KG1 (cell line): ENCODE measurements at places on chromosomes 3 and 15.

GRCh38 chr15:92074101-92074500 lies 220.6 kb downstream of the SLCO3A1 start:
- DNase-seq = no peak

GRCh38 chr3:190227064-190227463 lies 95.2 kb downstream of the CLDN1 start:
- no peak for DNase-seq

DNA sequence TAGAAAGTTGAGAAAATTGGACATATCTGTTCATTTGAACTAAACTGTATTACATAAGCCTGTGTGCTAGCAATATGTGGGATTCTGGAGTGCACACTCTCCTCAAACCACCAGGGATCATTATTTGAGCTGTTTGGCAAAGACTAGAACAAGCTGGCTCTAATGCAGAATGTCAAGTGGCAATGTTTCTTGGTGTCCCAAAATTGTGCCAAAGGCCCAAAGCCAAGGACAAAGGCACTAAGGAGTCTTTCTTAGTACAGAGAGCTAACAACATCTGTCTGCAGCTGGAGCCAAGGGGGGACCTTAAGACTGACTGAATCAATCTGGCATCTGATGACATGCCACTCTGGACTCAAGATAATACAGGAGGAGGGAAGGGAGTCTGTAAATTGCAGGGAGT lies 76.7 kb upstream of the STRIT1 start:
- DNase-seq = no peak

- DNase-seq = no peak
These were observed 38.2 kb downstream of the ABI3BP start for GRCh38 chr3:100954990-100955389.

GRCh38 chr3:164604687-164605086 lies 473.6 kb downstream of the SI start:
- DNase-seq = no peak

- no peak for DNase-seq
These were observed 1.5 kb upstream of the SPSB4 start for GRCh38 chr3:141049681-141050080.

DNA sequence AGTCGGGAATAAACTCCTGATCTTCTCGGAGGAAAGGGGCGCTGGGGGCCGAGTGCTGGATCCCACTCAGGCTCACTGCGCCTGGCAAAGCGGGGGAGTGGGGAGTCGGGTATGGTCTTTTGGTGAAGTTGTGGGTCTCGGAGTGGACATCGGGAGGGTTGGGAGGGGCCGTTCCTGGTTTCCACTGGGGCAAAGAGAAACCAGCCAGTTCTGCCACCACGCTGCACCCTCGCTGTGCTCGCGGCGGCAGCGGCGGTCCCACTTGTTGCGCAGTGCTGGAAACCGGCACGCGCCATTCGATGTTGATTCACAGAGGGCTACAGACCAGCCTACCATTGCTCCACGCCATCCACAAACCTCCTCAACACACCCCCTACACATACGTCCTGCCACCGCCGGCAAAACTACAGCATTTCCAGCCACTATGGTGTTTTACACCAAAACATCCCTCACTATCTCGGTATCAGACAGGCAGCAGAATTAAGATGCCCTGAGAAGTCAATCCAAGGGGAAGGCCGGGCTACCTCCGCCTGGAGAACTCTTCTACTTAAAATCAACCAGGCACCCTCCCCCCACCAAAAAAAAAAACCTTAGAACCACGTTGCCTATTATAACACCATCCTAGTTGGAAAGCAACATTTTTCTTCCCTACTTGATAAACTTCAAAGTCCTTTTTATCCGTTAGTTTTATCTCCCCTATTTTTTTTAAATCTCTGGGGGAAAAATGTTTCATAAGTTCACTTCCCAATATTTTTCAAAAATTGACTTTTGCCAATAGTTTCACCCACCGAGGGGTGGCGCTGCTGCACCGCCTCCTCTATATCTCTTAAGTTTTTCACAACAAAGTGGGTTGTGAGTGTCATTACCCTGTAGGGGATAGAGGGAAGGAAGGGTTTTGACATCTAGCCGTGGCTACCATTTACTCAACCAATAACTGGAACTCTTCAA lies 3.6 kb downstream of the BCL6 start:
- DNase-seq = peak; percentile 36

GRCh38 chr3:187169231-187169960 lies 27.9 kb upstream of the RTP1 start:
- no peak for DNase-seq

DNA sequence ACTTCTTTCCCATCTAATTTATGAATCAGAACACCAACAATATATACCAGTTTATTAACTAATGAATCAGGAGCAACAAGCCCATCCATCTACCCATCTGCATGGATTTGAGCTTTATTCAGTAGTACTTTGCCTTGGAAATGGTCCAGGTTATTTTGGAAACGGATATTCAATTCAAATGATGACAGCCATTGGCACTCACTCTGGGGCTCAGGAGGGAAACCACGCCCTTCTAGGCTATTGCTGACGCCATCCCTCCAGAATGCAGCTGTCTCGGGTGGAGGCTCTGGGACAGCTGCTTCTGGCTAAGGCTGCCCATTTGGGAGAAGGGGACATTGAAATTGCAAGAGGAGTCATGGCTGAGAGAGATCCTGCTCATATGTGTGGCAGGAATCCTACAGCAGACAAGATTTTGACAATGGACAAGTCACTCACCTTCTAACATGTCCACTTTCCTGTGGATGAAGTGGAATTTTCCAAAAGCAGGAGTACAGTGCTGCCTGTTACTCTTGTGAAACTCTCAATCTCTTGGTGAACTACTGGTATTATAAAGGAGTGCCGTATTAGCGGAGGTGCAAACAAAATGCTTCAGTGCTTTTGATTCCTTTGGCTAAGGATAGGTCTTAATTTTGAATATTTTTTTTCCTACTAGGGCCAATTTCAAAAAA lies 29.3 kb upstream of the TRAK1 start:
- DNase-seq = no peak

DNA sequence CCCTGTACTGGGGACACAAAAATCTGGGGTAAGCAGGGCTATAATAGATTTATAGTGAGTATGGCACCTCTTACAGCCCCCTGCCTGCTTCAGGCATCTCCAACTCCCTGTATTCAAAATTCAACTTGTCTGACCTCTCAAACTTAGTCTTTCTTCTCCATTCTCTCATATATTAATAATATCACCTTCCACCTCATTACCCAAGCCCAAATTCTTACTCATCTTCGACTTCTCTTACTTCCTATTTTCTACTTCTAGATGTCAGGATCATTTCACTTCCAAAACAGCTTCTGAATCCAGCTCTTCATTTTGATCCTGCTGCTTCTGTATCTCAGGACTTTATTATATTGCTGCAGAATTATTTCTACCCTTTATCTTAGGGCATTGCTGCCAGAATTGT lies 290.7 kb downstream of the CHST2 start:
- DNase-seq = no peak

DNA sequence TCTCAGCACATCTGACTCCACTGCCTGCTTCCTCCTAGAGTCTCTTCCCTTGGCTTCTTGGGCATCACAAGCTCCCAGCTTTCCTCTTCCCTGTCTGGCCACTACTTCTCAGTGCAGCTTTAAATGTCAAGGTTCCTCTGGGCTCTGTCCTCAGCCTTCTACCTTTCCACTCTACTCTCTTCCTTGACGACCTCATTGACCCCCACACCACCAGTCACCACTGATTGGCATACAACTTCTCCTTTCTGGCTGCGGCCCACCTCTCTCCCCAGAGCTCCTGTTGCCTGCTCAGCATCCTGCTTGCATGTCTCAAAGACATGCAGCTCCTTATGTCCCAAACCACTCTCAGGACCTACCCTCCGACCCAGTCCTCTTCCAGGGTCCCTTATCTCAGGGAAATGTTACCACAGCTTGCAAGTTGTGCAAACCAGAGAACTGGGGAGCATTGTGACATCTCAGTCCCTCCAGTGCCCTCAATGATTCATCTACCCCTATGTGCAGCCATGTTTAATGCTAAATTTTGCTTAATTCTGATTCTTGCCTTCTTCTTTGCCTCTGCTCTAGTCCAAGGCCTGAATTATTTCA lies 49.9 kb downstream of the TRPM1 start:
- DNase-seq = no peak

- DNase-seq = no peak
These were observed 42.2 kb upstream of the TOPBP1 start for GRCh38 chr3:133703915-133704314.

- no peak for DNase-seq
These were observed 575.5 kb upstream of the KCNMB2 start for GRCh38 chr3:177960722-177961121.

GRCh38 chr15:69119001-69119400 lies 41.4 kb upstream of the GLCE start:
- DNase-seq = no peak

DNA sequence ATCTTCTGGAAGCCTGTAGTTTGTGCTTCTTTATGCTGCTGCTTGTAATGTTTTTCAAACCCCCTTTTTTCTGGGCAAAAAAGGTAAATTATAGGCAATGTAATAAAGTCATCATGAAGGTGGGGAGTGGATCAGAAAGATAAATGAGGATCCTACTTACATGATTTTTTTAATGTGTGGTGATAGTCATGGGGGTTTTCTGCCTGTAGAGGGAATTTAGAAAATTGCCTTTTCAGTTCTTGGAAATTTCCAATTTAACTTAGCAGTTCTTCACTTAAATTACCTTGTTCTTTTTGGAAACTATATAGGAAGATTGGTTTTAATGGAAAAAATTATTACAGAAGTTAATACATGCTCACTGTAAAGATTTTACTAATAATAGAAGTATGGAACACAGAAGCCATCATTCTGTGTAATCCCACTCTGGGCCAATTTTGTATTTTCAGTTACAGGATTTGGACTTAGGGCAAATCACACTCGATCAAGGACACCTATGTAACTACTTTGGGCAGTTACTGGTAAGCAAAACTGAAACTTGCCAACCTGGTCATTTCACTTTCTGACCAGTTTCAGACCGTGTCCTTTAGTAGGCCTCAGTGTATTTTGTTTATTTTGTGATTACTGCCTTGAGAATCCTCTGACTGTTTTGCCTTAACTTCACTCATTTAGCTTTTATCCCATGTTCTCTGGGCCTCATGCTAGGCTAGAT lies 10.5 kb upstream of the SCAANT1 start:
- DNase-seq = no peak

DNA sequence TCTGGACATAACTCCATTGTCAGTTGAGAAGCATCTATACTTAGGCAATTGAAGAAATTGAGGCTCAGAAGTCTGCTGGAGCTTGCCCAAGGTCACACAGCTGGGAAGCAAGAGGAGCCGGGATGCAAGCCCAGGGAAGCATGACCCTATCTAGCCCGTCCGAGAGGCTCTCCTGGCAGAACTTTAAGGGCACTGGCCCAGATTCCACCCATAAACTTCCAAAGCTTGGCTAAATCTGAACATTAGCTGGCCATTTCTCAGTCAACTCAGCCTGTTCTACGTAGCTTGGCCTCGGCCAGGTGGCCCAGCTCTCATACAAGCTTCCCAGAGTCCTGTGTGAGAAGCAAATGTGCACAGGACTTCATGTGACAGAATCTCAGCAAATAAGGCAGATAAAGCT lies 75.8 kb downstream of the LRIG1 start:
- no peak for DNase-seq

DNA sequence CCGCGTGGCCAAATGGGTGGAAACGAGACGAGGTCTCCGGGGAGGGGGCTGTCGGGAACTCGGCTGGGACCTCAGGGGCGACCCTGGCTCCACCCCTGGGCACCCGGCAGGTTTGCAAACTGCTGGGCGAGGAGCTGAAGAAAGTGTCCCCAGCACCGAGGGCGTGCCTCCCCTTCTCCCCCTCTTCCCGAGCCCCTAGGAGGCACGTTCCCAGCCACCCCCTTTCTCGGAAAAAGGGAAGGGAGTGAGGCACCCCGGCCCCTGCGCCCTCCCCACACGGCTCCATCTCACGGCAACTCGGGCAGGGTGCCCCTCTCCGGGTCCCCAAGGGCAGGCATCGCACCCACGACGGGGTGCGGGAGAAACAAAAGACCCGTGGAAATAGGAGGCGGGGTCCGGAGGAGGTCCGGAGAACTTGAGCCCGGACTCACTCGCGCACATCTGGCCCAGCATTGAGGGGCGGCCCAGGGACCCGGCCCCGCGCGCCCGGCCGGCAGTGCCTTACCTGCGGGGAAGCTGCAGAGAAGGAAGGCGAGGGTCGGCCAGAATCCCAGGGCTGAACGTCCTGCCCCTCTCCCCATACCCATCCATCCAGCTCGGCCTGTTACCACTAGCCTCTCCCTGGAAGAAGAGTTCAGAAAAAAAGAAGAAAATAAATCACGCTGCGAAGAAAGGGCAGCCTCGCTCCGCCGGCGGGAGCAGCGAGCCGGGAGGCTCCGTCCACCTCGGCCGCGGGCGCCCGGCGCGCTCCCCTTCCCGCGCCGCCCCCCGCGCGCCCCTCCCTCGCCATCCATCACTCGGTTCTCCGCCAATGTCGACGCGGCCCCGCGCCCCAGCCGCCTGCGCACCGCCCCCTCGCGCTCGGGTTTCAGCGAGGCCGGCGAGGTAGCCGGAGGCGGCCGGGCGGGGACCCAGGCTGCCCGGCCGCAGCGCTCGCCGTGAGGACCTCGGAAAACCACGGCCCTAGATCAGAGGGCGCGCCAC lies 16.3 kb downstream of the RGMA start:
- no peak for DNase-seq

DNA sequence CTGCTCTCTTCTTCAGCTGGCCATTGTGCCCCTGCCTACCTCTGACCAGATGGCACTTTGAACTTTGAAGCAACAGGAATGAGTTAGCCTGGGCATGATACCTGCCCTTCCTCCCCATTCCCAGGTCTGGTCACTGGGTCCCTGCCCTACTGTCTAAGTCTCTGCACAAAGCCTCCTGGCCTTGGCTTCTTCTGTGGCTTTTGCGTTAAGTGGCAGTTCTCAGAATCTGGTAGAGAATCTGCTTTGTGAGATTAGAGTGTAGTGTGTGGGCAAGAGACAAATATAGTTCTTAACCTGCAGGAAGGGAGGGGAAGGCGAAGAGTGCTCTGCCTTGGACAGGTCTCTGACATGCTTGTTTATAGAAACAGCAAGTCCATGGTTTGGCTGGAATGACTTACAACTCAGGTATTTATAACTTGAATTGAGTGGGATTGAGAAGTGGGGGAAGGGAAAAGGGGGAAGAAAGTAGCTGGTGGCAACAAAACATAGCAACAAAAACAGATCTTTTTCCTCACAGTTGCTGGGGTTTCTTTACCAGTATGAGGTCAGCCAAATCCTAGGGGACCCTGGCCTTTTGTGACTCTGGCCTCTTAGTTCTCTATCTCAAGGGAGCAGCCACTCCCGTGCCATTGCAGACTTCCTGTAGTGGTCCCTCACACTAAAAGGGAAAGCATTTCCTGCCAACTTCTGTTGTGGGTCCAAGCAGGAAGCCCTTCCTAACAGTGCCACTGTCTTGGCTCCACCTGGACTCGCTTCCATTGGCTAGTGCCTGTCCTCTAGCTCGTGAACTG lies 16.7 kb downstream of the MAPKBP1 start:
- DNase-seq = no peak

GRCh38 chr15:27742751-27743477 lies 356.2 kb downstream of the OCA2 start:
- DNase-seq = no peak

- no peak for DNase-seq
These were observed 11.6 kb downstream of the ADAMTS17 start for GRCh38 chr15:100330221-100330620.
